NCI-H1092 (cell line): ENCODE measurements at places on chromosomes 7 and 10.

GRCh38 chr7:73869011-73869798, 8.2 kb downstream of the TMEM270 start:
- DNase-seq: no peak

DNA sequence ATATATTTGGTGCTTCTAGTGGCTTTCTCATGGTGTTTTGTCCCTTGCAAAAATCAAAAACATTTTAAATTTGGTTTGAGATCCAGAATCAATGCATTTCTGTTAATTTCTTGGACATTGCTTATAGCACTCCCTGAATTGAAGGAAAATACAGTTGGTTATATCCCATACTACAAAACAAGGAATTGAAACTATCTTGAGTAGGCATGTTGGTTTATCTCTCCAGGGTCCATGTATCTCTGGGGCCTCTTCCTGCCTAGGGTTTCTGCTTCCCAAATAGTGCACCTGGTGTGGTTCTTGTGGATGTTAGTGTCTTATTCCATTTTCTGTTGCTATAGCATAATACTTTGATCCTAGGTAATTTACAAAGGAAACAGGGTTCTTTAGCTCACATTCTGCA, 212.4 kb downstream of the CAMK1D start:
- no peak for DNase-seq

GRCh38 chr10:12238821-12239220, 42.8 kb downstream of the CDC123 start:
- no peak for DNase-seq

DNA sequence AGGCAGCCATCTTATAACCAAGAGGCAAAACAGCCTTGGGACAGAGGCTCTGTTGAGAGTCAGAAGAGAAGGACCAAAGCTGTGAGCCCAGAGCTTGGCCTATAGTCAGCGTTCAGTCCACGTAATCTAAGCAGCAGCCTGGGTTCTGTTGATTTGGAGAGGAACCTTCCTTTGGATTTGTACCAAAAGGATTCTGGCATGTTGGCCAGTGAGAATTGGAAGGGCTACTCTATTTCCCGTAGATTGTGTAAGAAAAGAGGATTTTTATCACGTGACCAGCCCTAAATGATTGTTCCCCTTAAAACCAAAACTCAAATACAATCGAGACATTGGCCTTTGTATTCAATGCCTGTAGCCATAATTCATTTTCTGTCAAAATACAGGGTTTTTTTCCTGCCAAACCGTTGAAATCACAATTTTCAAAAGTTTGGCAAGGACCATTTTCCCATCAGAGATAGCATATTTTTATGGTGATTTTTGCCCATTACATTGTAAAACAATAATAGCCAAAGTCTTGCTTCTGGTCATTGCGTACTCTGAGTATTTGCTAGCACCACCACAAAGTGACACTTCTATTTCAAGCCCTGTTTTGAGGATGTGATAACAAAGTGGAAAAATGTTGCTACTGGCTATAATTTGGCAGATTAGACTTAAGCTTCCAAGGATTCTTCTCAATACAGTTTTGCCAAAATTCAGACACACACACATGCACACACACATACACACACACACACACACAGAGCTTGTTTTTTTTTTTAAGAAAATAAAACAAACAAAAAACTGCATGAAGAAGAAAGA, 23.1 kb upstream of the BMPER start:
- no peak for DNase-seq

DNA sequence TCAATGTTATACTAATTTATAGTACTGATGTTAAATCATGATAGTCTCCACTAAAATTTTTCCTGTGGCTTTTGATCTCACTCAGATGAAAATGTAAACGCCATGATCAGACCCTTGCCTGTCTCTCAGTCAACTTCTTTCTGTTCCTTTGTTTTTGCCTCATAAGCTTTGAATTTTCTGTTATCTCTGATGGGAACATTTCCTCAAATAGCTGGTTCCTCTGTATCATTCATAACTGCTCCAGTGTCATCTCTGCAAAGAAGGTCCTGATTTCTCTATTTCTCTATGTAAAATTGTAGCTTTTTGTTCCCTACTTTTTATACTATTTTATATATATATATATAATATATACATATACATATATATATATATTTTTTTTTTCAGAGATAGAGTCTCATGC, 67.5 kb downstream of the GPR141 start:
- no peak for DNase-seq
